ENCODE measurements at places on chromosomes 5 and 9. TPM values are rescaled to one million over a fixed set of nuclear protein-coding genes. Genes with fewer than 3 reads are reported as not detected.

DNA sequence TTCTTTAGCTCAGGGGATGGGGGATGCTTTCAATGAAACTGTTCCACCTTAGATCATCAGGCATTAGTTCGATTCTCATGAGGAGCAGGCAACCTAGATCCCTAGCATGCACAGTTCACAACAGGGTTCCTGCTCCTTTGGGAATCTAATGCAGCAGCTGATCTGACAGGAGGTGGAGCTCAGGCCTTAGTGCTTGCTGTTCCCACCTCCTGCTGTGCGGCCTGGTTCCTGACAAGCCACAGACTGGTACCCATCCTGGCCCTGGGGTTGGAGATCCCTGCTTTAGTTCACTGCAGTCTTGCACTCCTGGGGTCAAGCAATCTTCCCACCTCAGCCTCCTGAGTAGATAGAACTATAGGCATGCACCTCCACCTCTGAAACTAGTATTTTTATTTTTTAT, 1369.8 kb upstream of the NUDT12 start:
- DNase-seq: no peak

DNA sequence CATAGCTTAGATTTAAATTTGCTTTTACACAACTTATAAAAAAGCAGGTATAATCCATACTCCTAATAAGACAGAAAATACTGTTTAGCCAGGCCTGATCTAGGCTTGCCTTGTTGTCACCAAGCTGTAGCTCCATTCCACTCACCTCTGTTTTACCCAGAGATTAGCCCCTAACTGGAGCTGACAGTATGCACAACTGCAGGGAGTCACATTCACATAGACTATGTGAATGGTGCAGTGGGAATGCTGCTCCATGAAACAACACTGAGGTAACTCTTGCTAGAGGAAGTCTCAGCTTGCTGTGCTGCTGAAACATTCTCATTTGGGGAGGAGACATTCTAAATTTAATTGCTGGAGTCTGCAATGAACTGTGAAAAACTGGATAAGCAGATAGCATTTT, 209.1 kb downstream of the TMEM232 start:
- DNase-seq: no peak

- DNase-seq: no peak
Measured at GRCh38 chr9:126591922-126592321, 21.8 kb upstream of the LMX1B start.

Gene SLC6A19
- polyA plus RNA-seq: not detected

Gene NUTM2G
- not detected for polyA plus RNA-seq

Gene GRXCR2
- polyA plus RNA-seq: not detected

Gene NIPAL4
- 8.6 TPM for polyA plus RNA-seq

Measured in foreskin keratinocyte (primary cell).